ENCODE measurements at places on chromosomes 3 and 15. TPM values are rescaled to one million over a fixed set of nuclear protein-coding genes. Genes with fewer than 3 reads are reported as not detected.

GRCh38 chr3:16909802-16910201 is 25.0 kb downstream of the PLCL2 start:
- H3K4me1 ChIP-seq, result peaks cover 7% of the 10 kb centered on the region
- no peak overlapping the region for H3K4me3 ChIP-seq
- no peaks in the 10 kb centered on the region for H3K36me3 ChIP-seq
- no peaks in the 10 kb centered on the region for H3K27me3 ChIP-seq
- no peak overlapping the region for H3K27ac ChIP-seq
- DNase-seq, result no peak

DNA sequence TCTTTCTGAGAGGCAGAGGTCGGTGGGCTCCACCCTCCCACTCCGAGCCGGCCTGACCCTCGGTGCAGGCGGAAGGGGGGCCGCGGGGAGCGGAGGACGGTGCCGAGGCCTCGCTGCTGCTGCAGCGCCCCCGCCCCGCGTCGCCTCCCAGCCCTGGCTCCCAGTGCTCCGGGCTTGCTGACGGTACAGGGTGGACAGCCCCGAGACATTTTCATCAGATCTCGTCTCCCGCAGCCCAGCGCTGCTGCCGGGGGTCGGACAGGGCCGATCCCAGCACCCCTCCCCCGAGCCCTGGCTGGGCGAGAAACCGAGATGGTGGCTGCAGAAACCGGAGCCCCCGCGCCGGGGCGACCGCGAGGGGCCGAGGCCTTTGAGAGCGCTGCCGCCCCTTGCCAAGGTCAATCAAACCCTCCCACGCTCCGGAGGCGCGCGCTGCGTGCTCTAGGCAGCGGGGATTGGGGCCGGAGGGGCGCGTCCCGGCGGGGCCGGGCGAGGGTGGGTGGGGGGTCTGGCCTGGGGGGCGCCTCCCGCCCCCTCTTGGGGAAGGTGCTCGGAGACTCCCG is 42.5 kb downstream of the EPHB3 start:
- no peaks in the 10 kb centered on the region for H3K36me3 ChIP-seq
- no peak for DNase-seq
- peaks cover 11% of the 10 kb centered on the region for H3K4me1 ChIP-seq
- H3K27ac ChIP-seq, result no peak overlapping the region

SLC30A4 gene
- 5.6 TPM for total RNA-seq

- H3K36me3 ChIP-seq, result no peaks in the 10 kb centered on the region
- H3K4me1 ChIP-seq, result no peaks in the 10 kb centered on the region
- no peak overlapping the region for H3K27ac ChIP-seq
- no peaks in the 10 kb centered on the region for H3K27me3 ChIP-seq
Measured at GRCh38 chr15:26098801-26099200, 235.7 kb upstream of the ATP10A start.

- H3K4me3 ChIP-seq, result no peak overlapping the region
- no peak overlapping the region for H3K27ac ChIP-seq
- no peaks in the 10 kb centered on the region for H3K4me1 ChIP-seq
- H3K27me3 ChIP-seq, result no peaks in the 10 kb centered on the region
- no peaks in the 10 kb centered on the region for H3K36me3 ChIP-seq
- no peak for DNase-seq
Measured at GRCh38 chr3:108352176-108352575, 55.8 kb downstream of the HHLA2 start.

CLDN1 gene
- 92.0 TPM for total RNA-seq

DNA sequence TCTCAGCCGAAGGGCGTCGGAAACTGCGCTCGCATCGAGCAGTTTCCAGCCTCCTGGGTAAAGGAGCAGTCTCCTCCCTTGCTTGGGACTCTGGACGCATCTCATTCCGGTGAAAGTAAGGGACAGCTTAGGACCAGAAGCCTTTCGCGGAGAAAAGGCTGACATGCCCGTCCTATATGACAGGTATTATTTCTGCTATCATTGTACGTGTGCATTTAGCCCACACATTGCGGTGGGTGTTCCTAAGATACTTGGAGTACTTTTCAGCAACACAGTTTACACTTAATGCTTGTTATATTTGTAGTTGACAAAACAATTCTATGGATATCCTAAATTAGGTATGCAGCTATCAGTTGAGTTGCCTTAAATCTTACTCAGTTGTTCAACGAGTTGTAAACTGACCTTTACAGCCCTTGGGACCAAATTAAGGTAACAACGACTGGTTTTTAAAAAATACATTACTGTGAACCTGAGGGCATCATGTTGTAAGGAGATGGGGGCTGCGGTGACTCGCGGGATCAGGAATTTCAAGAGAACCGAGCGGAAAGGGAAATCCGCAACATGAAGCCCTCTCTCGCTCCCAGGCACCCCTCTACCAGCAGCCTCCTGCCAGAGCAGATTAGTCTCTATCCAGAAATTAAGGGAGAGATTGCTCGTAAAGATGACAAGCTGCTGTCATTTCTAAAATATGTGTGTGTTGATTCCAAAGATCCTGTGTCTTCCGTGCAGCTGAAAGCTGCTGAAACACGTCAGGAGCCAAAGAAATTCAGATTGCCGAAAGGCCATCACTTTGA is 632 bp upstream of the COPS2 start:
- peak overlapping the region; percentile 82 for H3K27ac ChIP-seq
- H3K4me3 ChIP-seq, result peak overlapping the region; percentile 100
- peaks cover 3% of the 10 kb centered on the region for H3K4me1 ChIP-seq
- no peaks in the 10 kb centered on the region for H3K36me3 ChIP-seq

DPPA4 gene
- total RNA-seq, result 0.25 TPM

- peaks cover 10% of the 10 kb centered on the region for H3K4me1 ChIP-seq
- no peaks in the 10 kb centered on the region for H3K27me3 ChIP-seq
- no peak within 1 kb of the TSS for H3K27ac ChIP-seq
- H3K4me3 ChIP-seq, result peak within 1 kb of the TSS; percentile 4
Measured at GRCh38 chr3:89107461-89108290, at the start of gene EPHA3. Gene EPHA3 (plus strand): TSS chr3:89107621. CDS start chr3:89107749, 128 bp downstream.

Data from liver (tissue), 10 donors.